ENCODE measurements at places on chromosomes 7 and 10.

GRCh38 chr10:78283069-78283682, 249.5 kb downstream of the RPS24 start:
- no peak overlapping the region for H3K4me3 ChIP-seq
- no peaks in the 10 kb centered on the region for H3K36me3 ChIP-seq
- peaks cover 69% of the 10 kb centered on the region for H3K4me1 ChIP-seq

- no peak for DNase-seq
- no peak overlapping the region for H3K27ac ChIP-seq
- no peak overlapping the region for H3K4me3 ChIP-seq
- no peaks in the 10 kb centered on the region for H3K36me3 ChIP-seq
- no peaks in the 10 kb centered on the region for H3K4me1 ChIP-seq
- H3K27me3 ChIP-seq, result peaks cover 24% of the 10 kb centered on the region
Measured at GRCh38 chr10:62492012-62492869, 118.1 kb downstream of the ZNF365 start.

GRCh38 chr7:80581486-80582260, 56.8 kb upstream of the CD36 start:
- no peaks in the 10 kb centered on the region for H3K36me3 ChIP-seq
- H3K27me3 ChIP-seq, result no peaks in the 10 kb centered on the region
- no peak overlapping the region for H3K27ac ChIP-seq
- H3K4me1 ChIP-seq, result no peaks in the 10 kb centered on the region
- no peak for DNase-seq

- H3K4me3 ChIP-seq, result no peak overlapping the region
- no peak overlapping the region for H3K27ac ChIP-seq
- peaks cover 3% of the 10 kb centered on the region for H3K27me3 ChIP-seq
- DNase-seq, result no peak
Measured at GRCh38 chr10:108902619-108903285, 1020.6 kb downstream of the XPNPEP1 start.

DNA sequence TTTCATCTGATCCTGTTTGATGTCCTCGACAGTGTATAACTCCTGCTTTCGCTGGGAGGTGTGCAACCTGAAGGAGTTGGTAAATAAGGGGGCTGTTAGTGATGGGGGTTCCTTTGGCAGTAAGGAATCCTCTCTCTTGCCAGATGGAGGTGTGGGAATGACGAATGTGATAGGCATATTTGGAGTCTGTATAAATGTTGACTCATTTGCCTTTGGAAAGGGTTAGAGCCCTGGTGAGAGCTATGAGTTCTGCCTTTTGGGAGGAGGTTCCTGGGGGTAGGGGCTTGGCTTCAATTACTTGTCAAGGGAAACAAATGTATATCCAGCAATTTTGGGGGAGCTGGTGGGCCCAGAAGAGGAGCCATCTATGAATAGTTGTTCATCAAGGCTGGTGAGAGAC, 11.4 kb upstream of the CHST3 start:
- H3K4me1 ChIP-seq, result peaks cover 6% of the 10 kb centered on the region
- no peak overlapping the region for H3K27ac ChIP-seq
- H3K36me3 ChIP-seq, result peaks cover 17% of the 10 kb centered on the region
- DNase-seq, result no peak
- H3K27me3 ChIP-seq, result no peaks in the 10 kb centered on the region

- DNase-seq, result no peak
- no peak overlapping the region for H3K27ac ChIP-seq
- H3K27me3 ChIP-seq, result peaks cover 5% of the 10 kb centered on the region
- no peaks in the 10 kb centered on the region for H3K36me3 ChIP-seq
Measured at GRCh38 chr10:68180490-68180889, 51.4 kb downstream of the ATOH7 start.

DNA sequence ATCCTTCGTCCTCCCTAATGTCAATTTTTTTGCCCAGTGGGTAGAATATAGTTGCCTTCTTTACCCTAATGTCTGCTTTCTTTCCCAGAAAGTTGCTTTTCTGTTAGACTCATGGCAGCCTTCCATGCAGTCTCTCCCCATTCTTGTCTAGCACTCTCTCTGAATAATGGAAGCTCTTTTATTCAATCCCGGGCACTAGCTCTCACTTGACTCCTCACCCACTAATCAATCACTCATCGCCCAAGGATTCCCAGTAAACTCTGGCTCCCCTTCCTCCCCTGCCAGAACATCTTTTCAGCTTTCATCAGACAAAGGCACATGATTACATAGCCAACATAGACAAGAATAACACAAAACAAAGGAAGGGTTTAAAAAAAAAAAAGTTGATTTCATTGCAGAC, 100.2 kb upstream of the RELN start:
- H3K27me3 ChIP-seq, result peaks cover 31% of the 10 kb centered on the region
- H3K36me3 ChIP-seq, result no peaks in the 10 kb centered on the region
- DNase-seq, result no peak

GRCh38 chr10:123997486-123998196, 95.8 kb downstream of the CHST15 start:
- no peaks in the 10 kb centered on the region for H3K36me3 ChIP-seq
- no peak overlapping the region for H3K4me3 ChIP-seq
- peak overlapping the region; percentile 79 for H3K27ac ChIP-seq
- no peak for DNase-seq

- no peak overlapping the region for H3K27ac ChIP-seq
- H3K36me3 ChIP-seq, result no peaks in the 10 kb centered on the region
- H3K4me3 ChIP-seq, result no peak overlapping the region
- H3K4me1 ChIP-seq, result no peaks in the 10 kb centered on the region
Measured at GRCh38 chr10:25157650-25158049, 17.2 kb upstream of the GPR158 start.

GRCh38 chr10:19921300-19922140, 105.3 kb downstream of the PLXDC2 start:
- H3K4me3 ChIP-seq, result no peak overlapping the region
- no peaks in the 10 kb centered on the region for H3K27me3 ChIP-seq
- no peak for DNase-seq
- H3K27ac ChIP-seq, result peak overlapping the region; percentile 91

DNA sequence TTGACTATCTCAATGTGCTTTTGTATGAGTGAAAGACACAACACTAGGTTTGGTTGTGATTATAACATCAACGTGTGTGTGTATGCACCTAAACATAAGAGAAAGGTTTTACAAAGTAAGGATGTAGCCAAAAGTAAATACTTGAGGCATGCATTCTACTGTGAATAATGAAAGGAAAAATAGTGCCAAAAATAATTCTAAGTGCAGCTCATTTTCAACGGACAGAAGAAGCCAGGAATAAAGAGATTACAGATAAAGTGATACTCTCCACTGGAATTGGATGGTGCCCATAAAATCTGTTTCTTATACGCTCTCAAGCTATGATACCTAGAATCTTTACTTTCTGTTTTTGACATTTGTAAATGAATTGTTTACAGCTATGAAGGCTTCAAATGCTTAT, 135.0 kb upstream of the TMEM72 start:
- H3K27ac ChIP-seq, result no peak overlapping the region
- no peak overlapping the region for H3K4me3 ChIP-seq
- no peaks in the 10 kb centered on the region for H3K4me1 ChIP-seq

DNA sequence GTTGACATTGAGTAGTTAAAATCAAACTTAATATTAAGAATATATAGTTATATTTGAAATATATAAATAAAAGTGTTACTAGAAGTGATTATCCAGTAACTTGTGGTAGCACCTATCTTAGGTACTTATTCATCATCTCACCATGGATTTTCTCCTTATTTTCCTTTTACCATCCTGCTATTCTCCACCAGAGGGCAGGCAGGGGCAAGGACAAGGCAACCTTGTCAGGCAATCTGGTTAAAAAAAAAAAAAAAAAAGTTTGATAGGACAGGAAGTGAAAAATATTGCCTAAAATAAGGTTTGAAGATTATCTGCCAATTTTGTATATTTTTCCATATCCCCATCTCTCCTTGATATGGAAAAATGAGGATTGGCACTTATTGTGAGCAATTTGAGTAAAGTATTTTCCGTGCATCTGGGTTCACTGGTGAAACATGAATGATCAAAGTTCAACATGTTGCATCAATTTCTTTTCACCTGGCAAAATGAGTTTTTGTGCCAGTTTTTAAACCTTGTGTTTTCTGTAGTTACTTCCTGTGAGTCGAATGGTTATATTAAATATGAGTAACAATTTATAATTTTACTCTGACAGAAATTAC, 256.7 kb downstream of the AGMO start:
- no peak for DNase-seq
- no peaks in the 10 kb centered on the region for H3K36me3 ChIP-seq
- H3K4me3 ChIP-seq, result no peak overlapping the region
- no peaks in the 10 kb centered on the region for H3K4me1 ChIP-seq

DNA sequence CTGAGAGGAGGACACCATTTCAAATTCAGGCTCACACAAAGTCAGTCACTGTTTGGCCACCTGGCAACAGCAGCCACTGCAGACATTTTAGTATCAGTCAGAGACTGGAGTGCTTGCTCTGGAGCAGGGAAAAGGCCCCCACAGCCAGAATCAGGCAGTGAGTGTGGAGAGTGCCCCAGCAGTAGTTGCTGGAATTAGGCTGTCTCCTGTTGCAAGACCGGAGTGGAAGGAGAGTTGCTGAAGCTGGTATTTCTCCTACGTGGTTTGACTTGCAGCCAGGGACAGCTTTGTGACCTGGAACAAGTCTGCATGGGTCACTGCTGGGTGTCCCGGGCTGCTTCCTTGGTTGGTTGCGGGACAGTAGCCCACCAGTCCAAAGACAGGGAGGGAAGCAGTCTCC, 78.4 kb upstream of the TMEM168 start:
- no peaks in the 10 kb centered on the region for H3K4me1 ChIP-seq
- peaks cover 40% of the 10 kb centered on the region for H3K36me3 ChIP-seq
- H3K4me3 ChIP-seq, result no peak overlapping the region
- no peak for DNase-seq

DNA sequence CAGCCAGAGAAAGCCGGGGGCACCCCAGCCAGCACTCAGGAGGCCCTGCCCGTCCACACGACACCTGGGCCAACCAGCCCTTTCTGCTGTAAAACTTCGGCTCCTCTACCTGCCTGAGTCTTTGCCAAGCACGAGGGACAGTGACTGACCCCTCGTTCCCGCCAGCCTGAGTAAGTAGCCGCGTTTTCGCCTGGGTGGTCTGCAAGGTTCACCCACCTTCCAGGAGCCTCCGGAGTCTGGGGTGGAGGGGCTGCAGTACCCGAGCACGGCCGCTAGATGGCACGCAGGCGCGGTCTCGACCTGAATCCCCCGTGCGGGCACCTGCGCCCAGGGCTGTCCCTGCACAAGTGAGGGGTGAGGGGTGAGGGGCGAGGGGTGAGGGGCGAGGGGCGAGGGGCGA, 192.7 kb downstream of the PTPRN2 start:
- no peaks in the 10 kb centered on the region for H3K4me1 ChIP-seq
- H3K36me3 ChIP-seq, result no peaks in the 10 kb centered on the region
- peak; percentile 75 for DNase-seq

DNA sequence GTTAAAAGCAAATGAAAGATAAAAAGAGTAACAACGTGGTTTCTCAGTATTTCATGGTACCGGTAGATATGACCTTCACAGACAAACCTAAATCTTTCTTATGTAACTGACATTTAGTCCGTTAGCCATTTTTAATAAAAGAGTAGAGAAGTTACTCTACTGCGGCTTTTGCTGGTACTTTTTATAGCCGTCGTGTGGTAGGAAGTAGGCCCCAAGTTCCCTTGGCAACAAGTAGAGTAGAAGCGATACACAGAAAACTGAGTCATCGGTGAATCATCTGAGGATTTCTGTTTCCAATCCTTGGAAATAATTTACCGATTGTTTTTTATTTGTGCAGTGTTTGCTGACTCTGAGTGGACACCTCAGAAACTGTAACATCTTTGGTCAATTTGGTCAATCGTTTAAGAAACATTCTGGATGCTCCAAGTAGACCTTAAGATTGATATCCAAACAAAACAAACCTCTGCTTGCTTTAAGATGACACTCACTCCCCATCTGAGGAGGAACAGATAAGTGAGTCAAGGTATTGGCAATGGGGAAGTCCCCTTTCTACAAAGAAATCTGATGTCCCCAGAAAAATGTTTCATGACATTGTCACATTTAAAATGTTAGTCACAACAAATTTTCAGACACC, 63.9 kb upstream of the AHR start:
- no peak overlapping the region for H3K4me3 ChIP-seq
- no peaks in the 10 kb centered on the region for H3K27me3 ChIP-seq
- peaks cover 12% of the 10 kb centered on the region for H3K4me1 ChIP-seq
- H3K27ac ChIP-seq, result peak overlapping the region; percentile 57
- H3K36me3 ChIP-seq, result peaks cover 5% of the 10 kb centered on the region

GRCh38 chr7:106425017-106425719, 140.4 kb upstream of the NAMPT start:
- H3K27ac ChIP-seq, result peak overlapping the region; percentile 75
- DNase-seq, result peak; percentile 59
- no peaks in the 10 kb centered on the region for H3K36me3 ChIP-seq

DNA sequence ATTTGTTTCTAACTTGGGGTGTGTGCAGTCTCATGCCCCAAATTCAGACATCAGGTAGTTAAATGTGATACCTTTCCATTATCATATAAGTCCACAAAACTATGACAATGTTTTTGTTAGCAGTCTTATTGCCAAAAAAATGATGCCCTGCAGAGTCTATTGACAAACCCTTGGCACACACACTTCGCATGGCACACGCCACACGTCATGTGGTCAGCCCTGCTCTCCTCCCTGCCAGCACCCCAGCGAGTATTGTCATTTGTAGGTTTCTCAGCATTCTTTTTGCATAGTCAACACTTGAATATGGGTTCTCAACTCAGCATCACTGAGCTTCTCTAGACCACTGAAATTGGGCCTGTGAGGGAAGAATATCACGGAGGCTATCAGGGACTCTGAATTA, 356.0 kb downstream of the INHBA start:
- no peaks in the 10 kb centered on the region for H3K27me3 ChIP-seq
- H3K4me3 ChIP-seq, result no peak overlapping the region
- H3K4me1 ChIP-seq, result no peaks in the 10 kb centered on the region
- no peak for DNase-seq

DNA sequence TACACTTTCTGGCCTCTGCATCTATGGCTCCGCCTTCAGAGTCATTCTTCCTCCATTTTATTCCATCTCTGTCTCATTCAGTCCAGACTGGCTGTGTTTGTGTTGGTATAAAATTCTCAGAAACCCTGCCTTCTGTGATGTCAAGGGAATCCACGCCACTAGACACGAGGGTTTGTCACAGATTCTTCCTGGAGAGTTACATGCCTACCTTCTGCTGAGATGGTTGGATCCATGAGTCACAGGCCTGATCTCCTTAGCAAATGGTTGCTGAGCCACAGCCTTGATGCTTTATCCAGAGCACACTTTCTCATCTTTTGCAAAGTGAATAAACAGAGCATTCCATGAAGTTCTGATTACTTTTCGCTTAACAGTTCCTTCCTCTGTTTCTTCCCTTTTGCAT, 35.9 kb upstream of the TSPAN33 start:
- no peaks in the 10 kb centered on the region for H3K27me3 ChIP-seq
- H3K36me3 ChIP-seq, result no peaks in the 10 kb centered on the region
- no peak for DNase-seq
- H3K4me3 ChIP-seq, result no peak overlapping the region
- peaks cover 4% of the 10 kb centered on the region for H3K4me1 ChIP-seq
- H3K27ac ChIP-seq, result no peak overlapping the region

GRCh38 chr7:1473864-1474512, 14.7 kb upstream of the MICALL2 start:
- no peak overlapping the region for H3K27ac ChIP-seq
- no peak overlapping the region for H3K4me3 ChIP-seq
- peaks cover 2% of the 10 kb centered on the region for H3K36me3 ChIP-seq
- no peaks in the 10 kb centered on the region for H3K4me1 ChIP-seq
